ENCODE measurements at places on chromosomes 7 and 10.

DNA sequence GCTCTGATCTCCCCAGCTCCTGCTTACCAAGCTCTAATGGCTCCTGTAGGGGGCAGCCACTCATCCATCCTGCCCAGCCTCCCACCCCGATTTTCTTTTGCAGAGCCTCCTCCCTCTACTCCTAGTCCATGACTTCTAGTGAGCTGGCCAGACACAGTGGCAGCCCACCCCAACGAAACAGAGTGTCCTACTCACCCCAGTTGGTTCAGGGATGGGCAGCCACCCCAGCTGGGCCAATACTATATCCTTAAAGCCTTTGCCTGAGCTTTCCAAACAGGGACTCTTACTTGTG, 77.1 kb downstream of the GRID1 start:
- DNase-seq = no peak

DNA sequence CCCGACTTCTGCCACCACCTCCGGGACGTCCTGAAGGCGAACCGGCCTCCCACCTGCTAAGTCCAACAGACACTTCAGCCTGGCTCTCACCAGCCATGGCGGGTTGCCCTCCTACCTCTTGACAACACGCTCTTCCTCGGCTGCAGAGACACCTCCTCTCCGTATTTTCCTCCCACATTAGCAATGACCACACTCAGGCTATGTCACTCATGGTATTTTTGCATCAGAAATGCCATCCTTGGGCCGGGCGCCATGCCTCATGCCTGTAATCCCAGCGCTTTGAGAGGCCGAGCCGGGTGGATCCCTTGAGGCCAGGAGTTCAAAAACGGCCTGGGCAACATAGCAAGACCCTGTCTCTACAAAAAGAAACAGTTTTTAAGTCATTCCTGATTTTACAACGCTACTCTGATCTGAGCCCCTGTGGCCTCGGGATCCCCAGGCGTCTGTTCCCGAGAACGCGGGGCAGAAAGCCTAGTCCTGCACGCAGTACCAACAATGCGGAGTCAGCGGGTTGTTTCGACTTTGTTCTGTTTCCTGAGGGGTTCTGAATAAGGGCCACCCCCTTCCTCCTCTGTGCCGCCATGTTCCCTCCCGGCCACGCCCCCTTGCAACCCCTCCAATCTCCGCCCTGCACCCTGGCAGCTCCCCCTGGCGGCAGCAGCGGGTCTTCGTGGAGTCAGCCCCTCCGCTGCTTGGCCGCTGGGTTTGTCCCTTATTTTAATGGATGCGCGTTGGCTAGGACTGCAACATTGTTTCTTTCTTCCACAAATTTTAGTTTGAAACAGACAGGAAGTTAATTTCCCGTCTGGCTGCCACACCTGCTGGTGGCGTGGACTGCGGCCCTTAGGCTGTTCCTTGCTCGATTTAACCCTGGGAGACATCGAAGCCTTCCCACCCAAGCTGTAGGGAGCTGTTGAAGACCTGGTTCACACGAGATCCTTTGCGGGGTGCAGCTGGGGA, 9.7 kb upstream of the ZFAND2A start:
- peak; percentile 92 for DNase-seq

GRCh38 chr10:99431190-99431760, 851 bp upstream of the GOT1 start:
- no peak for DNase-seq

DNA sequence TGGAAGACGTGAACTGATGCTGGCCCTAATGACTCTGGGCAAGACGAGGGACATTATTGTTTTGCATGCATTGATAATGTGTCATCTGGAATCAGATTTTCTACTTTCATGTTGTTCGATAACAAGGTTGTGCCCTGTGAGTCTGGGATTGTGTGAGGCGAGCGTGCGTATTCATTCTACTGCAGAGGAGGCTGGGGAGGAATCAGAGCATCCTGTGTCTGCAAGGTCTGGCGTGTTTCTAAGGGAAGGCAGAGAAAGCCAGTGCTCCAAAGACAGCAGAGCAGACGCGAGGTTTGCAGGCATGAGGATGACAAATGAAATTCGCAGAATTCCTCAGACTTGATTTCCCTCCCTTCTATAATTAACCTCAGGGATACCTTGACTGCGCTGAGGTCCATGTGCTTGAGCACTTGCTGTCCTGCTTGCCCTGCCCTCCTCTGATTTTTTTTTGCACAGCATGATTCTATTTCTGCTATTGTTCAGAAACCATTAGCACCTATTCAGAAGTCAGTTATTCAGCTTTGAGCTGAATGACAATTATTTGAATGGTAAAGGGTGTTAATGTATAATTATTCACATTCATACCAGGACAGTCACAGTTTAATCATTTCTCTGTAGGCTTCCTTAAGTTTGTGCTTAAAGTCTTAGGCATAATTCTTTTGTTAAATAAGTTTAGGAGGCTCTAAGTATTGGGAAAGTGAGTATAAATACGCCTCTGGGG, 233.6 kb downstream of the EBF3 start:
- DNase-seq = no peak

DNA sequence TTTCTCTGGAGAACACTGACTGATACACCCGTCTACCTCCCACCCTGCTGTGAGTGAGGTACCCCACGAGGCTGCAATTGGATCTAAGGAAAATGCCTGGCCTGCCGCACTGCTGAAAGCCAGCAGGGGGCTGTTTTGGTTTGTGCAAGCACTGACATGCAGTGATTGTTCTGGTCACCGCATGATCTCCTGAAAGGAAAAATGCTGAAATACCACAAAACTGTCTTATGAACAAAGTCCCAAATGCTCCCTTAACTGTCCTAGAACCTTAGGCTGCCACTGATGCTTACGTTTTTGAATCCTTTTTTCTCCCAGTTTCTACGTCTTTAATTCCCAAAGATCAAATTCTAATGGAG, 132.7 kb downstream of the JCAD start:
- no peak for DNase-seq

GRCh38 chr10:29949411-29950011, 109.9 kb downstream of the JCAD start:
- no peak for DNase-seq
